Breast epithelium (tissue), 4 donors: ENCODE measurements at places on chromosomes 11 and 22.

- no peak for DNase-seq
These were observed 1120.5 kb downstream of the BRD1 start for GRCh38 chr22:48706934-48707762.

DNA sequence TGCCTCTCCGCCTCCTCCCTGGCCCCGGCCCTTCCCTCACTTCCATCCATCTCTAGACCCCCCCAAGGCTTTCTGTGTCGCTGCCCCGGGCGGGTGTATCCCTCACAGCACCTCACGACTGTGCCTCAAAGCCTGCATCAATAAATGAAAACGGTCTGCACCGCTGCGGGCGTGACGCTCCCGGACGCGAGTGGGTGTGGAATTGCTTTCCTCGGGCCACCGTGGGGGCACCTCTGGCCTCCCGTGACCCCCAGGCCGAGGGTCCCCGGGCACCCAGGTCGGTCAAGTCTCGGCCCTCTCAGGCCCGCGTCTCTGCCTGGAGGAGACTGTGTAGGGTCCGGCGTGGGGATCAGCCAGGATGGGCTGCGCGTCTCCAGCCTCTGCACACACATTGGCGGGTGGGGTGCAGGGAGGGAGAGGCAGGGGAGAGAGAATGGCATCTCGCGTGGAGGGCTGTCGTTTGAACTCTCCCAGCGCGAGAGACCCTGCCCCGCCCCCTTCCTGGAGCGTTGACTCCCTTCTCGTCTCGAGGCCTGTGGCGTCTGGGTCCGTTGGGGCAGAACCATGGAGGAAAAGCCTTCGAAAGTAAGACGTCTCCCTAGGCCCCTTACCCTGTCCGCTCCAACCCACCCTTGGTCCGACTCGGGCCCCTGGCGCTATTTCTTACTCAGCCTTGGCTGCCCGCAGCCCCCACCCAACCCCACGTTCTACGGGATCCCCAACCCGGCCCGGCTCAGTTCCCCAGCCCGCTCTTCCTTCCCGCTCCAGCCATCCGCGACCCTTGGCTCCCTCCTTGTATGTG lies at the start of gene CATSPERZ:
TSS of gene CATSPERZ (plus strand) at position 512 of the 802 bp plus-strand sequence. CDS start at position 565, 53 bp downstream.
- no peak for DNase-seq

- no peak for DNase-seq
These were observed 6.7 kb downstream of the HSD17B12 start for GRCh38 chr11:43687120-43687791.

DNA sequence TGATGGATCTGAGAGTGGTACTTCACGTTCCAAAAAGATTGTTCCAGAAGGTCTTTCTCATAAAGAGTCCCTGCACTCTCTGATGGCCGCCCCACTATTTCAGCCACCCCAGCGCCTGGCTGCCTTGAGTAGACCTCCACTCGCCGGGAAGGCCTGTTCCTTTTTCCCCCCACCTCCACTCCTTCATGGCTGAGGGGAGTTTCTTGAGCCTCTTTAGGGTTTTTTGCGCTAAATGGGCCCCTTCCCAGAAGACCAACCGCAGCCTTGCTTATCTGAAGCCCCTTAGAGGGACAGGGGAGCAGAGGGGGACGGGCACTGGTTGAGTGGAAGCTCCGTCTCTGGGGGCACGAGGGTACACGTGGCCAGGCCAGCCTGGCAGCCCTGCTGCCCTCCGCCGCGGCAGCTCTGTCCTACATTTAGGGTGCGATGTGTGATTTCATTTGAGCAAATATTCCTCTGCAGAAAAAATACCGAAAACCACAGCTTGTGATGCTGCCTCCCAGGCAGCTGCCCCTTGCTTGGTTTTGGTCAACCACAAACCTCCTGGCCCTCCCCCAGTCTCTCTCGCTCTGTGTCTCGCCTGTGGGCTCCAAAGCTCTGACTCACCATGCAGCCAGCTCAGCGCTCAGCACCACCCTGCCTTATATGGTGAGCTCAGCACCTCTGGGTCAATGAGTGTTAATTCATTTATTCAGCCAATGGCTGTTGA lies 88.7 kb downstream of the TP53I11 start:
- DNase-seq, result peak; percentile 63

DNA sequence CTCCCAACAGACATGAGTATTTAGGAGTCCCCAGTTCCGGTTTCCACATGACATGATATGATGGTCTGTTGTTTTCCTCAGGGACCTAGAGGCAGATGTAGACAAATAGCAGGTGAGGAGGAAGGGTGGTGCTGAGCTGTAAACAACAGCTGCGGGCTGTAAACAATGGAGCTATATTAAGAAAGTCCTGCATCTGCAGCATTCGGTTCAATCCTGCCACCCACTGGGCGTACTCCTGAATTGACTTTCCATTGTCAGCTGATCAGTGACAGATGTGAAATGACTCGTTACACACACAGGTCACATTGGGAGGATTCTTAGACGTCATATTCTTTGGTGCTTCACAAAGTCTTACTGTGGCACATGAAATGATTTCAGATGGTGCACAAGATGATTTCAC lies 26.8 kb upstream of the RAG1 start:
- no peak for DNase-seq

DNA sequence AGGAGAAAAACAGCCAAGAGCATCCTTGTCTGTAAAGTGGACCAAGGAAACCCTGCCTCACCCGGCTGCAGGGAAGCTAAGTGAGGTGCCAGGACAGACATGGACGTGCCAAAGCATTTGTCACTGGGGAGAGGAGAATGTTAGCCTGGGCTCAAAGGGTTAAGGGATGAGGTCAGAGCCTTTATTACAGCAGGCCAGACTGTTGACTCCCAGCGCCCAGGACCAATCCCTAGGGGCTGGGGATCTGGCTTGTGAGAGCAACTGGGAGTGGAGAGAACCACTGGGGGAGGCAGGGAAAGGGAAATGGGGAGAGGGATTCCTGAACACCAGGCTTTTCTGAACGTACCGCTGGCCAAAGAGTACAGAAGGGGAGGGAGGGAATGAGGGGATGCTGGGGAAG lies 2.6 kb downstream of the CHRM1 start:
- DNase-seq, result no peak

GRCh38 chr11:13949876-13950275 lies 12.6 kb upstream of the SPON1 start:
- DNase-seq, result no peak

DNA sequence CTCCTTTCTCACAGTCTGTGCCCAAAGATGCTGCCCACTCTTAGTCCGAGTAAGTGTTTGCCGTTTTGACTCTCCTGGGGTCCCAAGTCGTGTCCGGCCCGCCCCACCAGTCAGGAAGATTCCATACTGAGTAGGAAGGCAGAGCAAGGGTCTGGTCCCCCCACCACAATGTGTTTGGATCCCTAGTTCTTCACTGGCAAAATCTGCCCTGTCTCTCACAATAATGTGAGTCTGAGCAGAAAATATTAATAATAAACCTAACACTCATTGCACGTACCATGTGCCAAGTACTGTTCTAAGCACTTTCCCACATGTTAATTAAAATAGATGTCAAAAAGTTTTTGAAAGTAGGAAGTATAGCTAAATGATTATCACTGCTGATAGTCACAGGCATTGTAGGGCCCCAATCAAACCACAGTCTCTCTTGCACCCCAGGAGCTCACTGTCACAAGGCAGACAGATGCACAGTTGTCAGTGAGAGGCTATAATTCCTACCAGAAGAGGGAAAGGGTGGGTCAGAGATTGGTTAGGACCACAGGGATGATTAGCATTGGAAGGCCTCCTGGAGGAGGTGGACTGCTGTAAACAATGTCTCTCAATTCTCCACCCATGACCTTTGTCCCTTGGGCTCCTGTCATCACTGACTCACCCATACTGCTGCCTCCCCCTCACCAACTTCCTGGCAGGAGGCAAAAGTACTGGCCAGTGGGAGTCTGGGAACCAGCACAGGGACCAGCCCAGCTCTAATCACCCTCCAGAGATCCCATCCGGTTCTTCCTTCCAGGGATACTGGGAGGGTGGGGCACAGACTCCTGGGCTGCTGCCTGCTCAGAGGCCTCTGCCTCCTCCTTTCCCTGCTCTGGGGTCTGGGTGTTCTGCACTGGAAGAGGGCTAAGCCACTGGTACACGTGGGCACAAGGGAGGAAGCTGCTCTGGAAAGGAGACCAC lies 1.0 kb upstream of the POLD4 start:
- DNase-seq, result no peak

GRCh38 chr22:50697667-50698506 lies 25.3 kb downstream of the SHANK3 start:
- DNase-seq, result no peak

DNA sequence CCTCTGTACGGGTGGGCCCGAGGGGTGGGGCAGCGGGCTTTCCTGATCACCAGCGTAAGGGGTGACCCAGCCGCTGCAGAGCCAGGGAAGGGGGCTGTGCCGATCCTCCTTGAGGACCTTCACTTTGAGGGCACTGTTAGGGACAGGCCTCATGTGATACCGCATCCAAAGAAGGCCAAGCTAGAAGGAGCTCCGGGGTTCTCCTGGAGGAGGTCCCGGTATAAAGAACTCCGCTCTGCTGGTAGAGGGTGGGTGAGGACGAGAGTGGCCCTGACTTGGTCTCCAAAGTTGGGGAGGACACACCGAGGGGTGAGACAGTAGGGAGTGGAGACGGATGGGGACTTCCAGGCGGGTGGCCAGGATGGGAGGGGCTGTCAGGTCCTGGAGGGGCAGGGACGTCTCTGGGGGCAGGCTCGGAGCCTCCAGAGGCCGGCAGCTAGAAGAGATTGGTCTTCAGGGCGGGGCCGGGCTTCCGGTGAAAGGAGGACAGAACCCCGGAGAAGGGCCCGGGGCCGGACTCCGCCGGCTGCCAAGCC lies 4.6 kb downstream of the PHOX2A start:
- no peak for DNase-seq

GRCh38 chr11:110447897-110448745 lies 18.4 kb downstream of the FDX1 start:
- no peak for DNase-seq

GRCh38 chr22:32903507-32903906 lies 102.0 kb downstream of the TIMP3 start:
- no peak for DNase-seq

DNA sequence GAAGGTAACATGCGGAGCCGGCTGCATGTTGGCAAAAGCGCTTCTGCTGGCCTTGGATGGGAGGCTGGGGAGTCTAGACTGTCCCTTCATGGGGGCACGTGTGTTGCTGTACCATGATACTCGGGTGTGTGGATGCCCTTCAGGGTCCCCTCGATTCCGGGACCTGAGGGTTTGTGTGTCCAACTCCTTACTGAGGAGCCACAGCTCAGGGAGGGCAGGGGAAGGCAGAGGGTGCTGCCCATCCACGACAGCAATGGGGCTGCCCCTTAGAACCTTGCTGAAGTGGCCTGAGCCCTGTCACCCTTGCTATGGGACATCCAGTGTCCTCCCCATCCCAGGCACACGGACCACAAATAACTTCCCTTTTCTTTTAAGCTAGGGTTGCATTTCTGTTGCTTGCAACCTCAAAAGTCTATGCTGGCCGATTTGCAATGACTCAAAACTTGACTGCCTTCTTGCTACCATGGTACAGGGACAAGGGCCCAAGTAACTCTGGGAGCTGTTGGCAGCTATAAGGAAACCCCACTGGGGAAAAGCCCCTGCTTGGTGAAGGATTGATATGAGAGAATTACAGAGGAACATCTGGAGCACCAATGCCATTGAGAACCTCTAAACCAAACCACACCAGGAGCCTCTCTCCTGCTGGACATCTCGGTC lies 43.8 kb downstream of the RTL6 start:
- no peak for DNase-seq

- DNase-seq, result no peak
These were observed at the start of gene CD151 for GRCh38 chr11:832529-833113. Gene CD151 (plus strand): TSS chr11:832952. CDS start chr11:836070, 3,118 bp downstream.

GRCh38 chr11:114612686-114613085 lies 17.1 kb upstream of the NXPE4 start:
- no peak for DNase-seq

DNA sequence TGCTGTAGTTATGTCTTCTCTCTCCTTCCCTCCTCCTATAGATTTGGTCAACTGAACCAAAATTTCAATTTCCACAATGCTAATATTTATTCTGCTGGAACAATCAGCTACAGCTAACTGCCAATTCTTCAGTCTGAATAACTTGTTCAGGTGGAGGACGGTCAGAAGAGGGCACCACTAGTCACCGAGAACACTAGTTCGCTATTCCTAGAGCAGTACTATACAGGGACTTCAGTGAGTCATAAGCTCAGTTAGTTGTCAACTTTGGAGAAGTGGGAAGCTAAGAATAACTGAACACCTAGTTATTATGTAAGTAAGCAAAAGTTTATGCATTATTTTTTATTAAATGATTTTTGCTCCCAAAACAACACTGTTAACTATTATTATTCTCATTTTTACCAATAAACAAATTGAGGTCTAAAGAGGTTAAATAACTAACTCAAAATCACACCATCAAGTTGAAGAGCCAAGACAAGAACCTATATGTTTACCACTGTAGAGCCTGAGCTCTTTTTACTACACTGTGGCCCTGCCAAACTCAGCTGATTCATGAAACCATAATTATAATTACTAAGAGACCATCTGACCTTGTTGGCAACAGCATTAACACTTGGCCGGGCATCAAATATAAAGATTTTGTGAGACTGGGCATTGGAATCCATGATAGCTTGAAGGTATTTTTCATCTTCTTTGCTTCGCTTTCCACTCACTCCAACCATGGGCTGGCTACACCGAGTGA lies 59.0 kb downstream of the CEP57 start:
- DNase-seq, result no peak

GRCh38 chr22:17171153-17172028 lies 12.3 kb upstream of the HDHD5 start:
- peak; percentile 90 for DNase-seq

DNA sequence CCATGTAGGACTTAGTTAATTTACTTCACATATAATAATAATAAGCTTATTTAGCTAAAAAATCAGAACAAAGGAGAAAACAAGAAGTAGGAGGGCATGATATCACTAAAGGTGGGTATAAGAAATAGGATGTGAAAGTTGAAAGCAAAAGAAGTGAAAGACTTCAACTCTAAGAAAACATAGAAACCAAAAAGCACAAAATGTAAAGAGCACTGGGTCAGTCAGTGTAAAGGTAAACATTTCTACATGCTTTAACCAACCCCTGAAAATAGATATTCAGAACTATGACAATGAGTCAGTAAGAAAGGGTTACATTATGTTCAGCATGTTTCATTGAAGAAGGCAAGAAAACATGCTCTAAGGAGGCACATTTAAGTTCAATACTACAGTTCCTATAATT lies 298.8 kb downstream of the SWAP70 start:
- DNase-seq, result no peak

- DNase-seq, result no peak
These were observed 6.5 kb downstream of the PTDSS2 start for GRCh38 chr11:456533-456932.

GRCh38 chr11:5689551-5689983 lies at the start of gene TRIM22:
Gene TRIM22 (plus strand): TSS chr11:5689790. CDS start chr11:5696233, 6,443 bp downstream.
- DNase-seq, result no peak

GRCh38 chr11:17540807-17541206 lies 3.4 kb downstream of the USH1C start:
- no peak for DNase-seq

- no peak for DNase-seq
These were observed 4.2 kb downstream of the MRGPRF start for GRCh38 chr11:69008737-69009440.

- DNase-seq, result no peak
These were observed 143.5 kb downstream of the MSANTD4 start for GRCh38 chr11:105878510-105878909.
